ENCODE measurements at places on chromosomes 2 and 18.

DNA sequence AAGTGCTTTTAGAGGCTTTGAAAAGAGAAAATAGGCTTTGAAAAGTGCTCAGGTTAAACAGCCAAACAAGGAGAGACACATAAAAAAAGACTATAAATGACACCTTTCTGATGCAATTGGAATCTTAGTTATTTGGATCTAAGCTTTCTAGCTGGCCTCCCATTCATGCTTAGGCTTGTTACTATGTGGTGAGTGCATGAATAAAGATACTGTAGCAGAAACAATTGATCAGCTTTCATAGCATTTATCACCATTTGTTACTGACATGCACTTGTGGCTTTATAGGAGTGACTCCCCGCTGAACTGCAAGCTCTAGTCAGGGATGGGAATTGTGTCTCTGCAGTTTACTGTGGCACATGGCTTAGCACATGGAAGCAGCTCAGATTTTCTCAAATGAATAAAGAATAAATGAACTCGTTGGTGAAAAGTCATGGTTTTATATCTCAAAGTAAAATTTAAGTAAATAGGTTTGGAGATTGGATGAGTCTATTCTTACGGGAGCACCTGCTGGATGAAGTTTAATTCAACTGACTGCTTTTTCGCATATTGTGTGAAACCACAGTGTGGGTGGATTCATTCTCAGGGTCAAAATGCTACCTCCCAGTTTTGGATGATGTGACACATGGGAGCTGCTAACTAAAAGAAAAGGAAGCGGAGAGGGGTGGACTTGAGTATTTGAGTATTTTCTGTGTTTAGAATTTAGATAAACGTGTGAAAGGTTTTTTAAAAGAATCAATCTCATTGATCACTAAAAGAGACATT is 91.1 kb upstream of the NOL4 start:
- no peak for DNase-seq

DNA sequence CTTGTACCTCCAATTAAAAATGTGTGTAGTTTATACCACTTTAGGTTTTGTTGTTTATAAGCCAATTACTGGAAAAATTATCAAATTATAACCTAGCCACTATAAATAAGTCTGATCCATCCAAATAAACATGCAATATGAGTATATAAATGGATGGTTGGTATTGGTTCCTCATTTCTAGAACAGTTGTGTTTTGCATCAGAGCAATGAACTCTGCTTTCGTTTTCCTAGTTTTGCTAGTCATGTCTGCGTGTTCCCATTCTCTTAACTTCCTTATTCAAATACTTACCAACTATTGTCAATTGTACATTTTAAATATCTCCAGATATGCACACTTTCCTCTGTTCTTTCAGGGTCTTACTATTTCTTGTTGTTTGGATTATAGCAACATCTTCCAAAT is 641.7 kb downstream of the NR4A2 start:
- DNase-seq: no peak

- no peak for DNase-seq
Measured at GRCh38 chr2:159933040-159933726, 129.2 kb downstream of the PLA2R1 start.

- no peak for DNase-seq
Measured at GRCh38 chr2:139357972-139358371, 577.8 kb upstream of the NXPH2 start.

GRCh38 chr2:232478571-232479340 is 8.9 kb downstream of the ECEL1 start:
- no peak for DNase-seq

DNA sequence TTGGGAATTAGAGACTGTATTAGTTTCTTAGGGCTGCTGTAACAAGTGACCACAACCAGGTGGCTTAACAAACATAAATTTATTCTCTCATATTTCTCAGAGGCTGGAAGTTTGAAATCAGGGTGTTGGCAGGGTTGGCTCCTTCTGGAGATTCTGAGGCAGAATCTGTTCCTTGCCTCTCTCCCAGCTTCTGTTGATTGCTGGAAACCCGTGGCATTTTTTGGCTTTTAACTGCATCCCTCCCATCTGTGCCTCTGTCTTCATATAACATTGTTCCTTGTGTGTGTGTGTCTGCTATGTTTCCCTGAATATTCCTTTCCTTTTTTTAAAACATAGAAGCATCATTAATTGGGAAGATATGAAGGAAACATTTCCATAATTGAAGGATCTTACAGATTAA is 448.1 kb upstream of the DCC start:
- no peak for DNase-seq

DNA sequence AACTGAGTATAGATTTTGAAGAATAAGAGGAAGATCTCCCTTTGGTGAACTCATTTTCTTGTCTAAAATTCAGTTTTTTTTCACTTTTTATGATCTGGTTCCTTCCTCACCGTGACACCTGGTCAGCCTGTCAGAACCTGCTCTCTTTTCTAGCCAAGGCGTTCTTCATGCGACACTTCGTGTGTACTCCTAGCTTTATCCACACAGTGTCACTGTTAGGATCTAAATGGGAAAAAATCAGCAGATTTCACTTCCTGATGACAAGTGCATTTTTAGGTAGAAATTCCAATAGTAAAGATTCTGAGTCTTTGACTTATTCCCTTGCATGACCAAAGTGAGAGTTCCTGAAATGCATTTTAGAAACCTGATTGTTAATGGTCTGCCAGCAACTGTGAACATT is 89.8 kb downstream of the KLHL14 start:
- DNase-seq: no peak

All from RWPE1 (cell line).